ENCODE measurements at places on chromosomes 7 and 10.

DNA sequence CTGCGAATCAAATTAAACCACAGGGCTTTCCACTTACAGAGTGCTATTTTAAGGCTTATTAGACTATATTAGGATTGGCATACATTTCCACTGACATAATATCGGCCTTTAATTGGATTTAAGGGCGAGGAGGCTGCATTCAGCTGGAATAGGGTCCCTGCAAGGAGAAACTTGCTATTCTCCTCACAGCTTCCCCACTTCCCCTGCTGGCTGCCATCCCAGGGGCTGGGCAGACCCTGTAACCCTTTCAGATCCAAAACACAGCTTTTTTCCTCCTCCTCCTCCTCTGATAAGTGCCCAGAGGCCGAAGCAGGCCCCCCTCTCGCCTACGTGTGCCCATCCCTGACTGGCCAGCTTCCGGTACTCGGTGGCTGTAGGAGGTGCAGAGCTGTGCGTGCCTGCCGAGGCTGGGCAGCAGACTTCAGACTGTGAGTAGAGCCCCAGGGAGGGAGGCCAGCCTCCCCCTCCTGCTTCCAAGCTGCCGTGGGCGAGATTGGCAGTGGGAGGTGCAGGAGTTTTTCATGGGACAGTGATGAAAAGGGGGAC is 224.2 kb downstream of the PLXNA4 start:
- no peak overlapping the region for H3K27ac ChIP-seq
- H3K4me1 ChIP-seq, result peaks cover 1% of the 10 kb centered on the region
- no peak for DNase-seq
- no peaks in the 10 kb centered on the region for H3K27me3 ChIP-seq

DNA sequence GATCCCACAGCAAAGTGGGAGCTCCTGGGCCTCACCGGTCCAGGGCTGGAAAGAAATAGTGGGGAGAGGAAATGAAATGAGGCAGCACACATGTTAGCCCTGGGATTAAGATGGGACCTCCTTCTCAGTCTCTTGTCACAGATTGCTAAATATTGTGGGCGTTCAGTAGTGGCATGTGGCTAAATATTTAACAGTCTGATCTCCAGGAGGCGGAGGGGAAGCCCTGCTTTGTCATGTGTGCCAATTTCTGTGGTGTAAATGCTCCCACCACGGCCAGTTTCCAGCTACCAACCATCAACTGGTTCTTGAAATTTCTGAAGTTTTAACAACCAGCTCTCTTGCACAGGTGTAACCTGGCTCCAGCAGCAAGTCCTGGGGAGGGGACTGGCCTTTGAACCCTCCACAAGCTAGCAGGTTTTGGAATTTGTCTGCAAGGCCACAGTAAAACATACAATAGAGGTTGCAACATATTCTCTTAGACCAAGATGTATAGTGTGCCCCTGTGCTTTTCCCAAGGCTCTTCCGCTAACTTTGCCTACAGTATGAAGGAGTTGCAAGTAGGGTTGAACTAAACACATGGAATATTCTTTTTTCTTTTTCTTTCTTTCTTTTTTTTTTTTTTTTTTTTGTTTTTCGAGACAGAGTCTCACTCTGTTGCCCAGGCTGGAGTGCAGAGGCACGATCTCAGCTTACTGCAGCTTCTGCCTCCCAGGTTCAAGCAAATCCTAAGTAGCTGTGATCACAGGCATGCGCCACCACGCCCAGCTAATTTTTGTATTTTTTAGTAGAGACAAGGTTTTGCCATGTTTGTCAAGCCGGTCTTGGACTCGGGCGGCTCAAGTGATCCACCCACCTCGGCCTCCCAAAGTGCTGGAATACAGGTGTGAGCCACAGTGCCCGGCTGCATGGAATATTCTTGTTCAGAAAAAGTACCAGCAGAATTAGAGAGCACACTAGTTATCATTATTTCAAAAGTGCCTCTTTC is 103.1 kb upstream of the PCBD1 start:
- no peak for DNase-seq
- no peak overlapping the region for H3K4me3 ChIP-seq
- no peaks in the 10 kb centered on the region for H3K36me3 ChIP-seq
- H3K27me3 ChIP-seq, result no peaks in the 10 kb centered on the region
- H3K4me1 ChIP-seq, result no peaks in the 10 kb centered on the region

DNA sequence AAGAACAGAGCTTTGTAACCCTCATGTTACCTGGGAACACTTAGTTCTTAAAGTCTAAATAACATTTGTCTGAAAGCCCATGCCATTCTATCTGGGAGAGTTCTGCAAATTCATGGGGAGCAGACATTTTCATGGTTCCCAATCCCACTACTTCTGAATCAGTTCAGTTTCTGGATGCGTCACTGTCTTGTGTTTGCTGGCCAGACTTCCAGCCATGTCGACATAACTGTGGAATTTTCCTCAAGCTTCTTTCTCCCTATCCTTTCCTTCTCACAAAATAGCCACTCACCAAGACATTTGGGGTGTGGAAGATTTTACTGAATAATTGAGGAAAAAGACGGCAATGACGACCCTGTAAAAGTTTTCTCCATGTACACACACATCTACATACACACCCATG is 272.5 kb downstream of the NEBL start:
- no peak overlapping the region for H3K27ac ChIP-seq
- H3K4me1 ChIP-seq, result no peaks in the 10 kb centered on the region
- no peak overlapping the region for H3K4me3 ChIP-seq
- no peaks in the 10 kb centered on the region for H3K36me3 ChIP-seq
- no peaks in the 10 kb centered on the region for H3K27me3 ChIP-seq

DNA sequence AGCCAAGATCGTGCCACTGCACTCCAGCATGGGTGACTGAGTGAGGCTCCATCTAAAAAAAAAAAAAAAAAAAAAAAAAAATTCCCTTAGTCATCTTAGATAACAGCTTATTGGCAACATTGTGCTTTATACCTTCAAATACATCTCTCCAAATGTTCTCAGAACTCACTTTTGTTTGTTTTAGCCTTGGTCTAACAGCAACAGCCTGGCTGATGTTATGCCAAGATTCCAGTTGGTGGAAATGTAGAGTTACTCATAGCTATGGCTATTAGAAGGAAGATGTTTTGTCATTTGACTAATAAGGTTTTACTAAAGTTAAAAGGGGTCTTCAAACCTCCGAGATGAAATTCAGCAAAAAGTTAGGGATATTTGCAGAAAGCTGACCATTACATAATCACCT is 481.4 kb downstream of the NEBL start:
- DNase-seq, result no peak
- H3K4me1 ChIP-seq, result no peaks in the 10 kb centered on the region
- no peaks in the 10 kb centered on the region for H3K27me3 ChIP-seq
- H3K4me3 ChIP-seq, result no peak overlapping the region

GRCh38 chr10:132421847-132422751 is 25.1 kb downstream of the PWWP2B start:
- H3K27me3 ChIP-seq, result no peaks in the 10 kb centered on the region
- no peak overlapping the region for H3K4me3 ChIP-seq
- peaks cover 17% of the 10 kb centered on the region for H3K4me1 ChIP-seq
- H3K27ac ChIP-seq, result no peak overlapping the region

Measured in iPS DF 6.9 (cell line).